ENCODE measurements at places on chromosomes 7 and 10. TPM values are rescaled to one million over a fixed set of nuclear protein-coding genes. Genes with fewer than 3 reads are reported as not detected.

PNLIP gene
- not detected for total RNA-seq

H2BK1 gene
- not detected for total RNA-seq

FKBP6 gene
- not detected for total RNA-seq

LIPM gene
- total RNA-seq = not detected

JAZF1 gene
- 22.1 TPM for total RNA-seq

EPHB6 gene
- 2.6 TPM for total RNA-seq

TLL2 gene
- total RNA-seq = 8.7 TPM

ARF5 gene
- total RNA-seq = 70.5 TPM

MPP7 gene
- total RNA-seq = 14.0 TPM

RNF32 gene
- total RNA-seq = 0.38 TPM

LRIT2 gene
- total RNA-seq = not detected

SFTPA1 gene
- 0.22 TPM for total RNA-seq

ELFN1 gene
- 10.8 TPM for total RNA-seq
